MG63 (cell line): ENCODE measurements at places on chromosomes 6 and 20. TPM values are rescaled to one million over a fixed set of nuclear protein-coding genes. Genes with fewer than 3 reads are reported as not detected.

GRCh38 chr20:35831029-35831428, 59.2 kb downstream of the PHF20 start:
- DNase-seq, result peak; percentile 85

DNA sequence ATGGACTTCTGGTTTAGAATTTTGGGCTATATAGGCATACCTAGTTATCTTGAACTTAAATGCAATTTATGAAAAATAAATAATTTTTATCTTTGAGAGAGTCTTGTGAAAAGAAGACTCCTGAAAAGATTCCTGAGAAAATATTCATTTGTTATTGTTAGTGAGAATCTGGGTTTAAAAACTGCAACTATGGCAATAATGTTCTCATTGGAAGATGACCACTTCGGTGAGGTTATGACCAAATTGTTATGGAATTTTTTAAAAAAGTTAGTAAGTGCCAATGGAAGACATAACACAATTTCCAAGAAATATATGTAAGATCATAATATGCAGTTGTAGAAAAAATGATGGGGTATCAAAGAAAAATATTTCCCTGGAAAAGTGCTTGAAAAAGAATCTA, 46.3 kb downstream of the GRIK2 start:
- DNase-seq, result no peak

GRCh38 chr6:161985876-161986423, 712.1 kb upstream of the AGPAT4 start:
- DNase-seq, result no peak

Gene PTGIS
- total RNA-seq, result 4.1 and 6.2 TPM in 2 replicates

Gene CPXM1
- 1.2 TPM in 1 of 2 replicates, not detected in the other for total RNA-seq

DNA sequence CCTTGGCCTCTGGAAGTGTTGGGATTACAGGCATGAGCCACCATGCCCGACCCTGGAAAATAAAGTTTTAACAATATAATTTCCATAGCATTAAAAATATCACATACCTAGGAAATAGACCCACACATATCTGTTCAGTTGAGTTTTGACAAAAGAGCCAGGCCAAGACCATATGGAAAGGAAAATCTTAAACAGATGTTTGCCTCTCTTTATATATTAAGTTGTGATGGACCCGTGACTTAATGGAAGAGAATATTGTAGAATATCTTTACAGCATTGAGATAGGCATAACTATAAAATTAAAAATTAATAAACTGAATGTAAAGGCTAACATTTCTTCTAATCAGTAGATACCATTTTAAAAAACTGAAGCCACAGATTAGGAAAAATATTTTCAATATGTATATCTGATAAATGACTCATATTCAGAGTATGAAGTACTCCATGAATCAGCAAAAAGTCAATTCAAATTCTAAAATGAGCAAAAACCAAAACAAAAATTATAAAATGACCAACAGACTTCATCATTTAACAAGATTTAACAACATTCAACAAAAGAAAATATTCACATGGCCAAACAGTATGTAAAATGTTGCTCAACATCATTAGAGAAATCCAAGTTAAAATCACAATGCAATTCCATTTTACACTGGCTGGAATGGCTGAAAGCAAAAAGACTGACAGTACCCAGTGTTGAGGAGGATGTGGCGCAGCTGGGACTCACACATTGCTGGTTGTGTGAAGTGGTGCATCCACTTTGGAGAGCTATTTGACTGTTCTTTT, 43.3 kb downstream of the GTF2H5 start:
- peak; percentile 10 for DNase-seq

Gene VWA7
- 0.13 and 0.84 TPM in 2 replicates for total RNA-seq
